Right hindlimb (tissue), 1 donor: ENCODE measurements at places on chromosomes 3 and 15.

DNA sequence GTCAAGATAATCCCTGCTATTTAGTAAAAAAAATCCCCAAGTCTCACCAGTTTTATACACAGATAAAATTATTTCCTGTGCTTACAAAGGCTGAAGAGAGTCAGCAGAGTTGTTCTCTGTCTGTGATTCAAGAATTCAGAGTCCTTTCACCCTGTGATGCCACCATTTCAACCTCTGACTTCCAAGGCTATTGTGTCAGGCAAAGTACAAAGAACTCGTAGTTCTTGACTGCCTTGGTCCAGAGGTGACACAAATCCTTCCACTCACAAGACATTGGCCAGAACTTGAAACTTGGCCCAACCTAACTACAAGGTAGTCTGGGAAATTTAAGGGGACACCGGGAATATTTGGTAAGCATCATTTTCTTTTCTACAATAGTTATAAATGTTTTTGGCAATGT, 34.9 kb upstream of the CMC1 start:
- no peak for DNase-seq

- no peak for DNase-seq
These were observed 28.8 kb upstream of the TRIM59 start for GRCh38 chr3:160478338-160478737.

- DNase-seq: no peak
These were observed 268.1 kb upstream of the UBE2E2 start for GRCh38 chr3:22935040-22935439.

DNA sequence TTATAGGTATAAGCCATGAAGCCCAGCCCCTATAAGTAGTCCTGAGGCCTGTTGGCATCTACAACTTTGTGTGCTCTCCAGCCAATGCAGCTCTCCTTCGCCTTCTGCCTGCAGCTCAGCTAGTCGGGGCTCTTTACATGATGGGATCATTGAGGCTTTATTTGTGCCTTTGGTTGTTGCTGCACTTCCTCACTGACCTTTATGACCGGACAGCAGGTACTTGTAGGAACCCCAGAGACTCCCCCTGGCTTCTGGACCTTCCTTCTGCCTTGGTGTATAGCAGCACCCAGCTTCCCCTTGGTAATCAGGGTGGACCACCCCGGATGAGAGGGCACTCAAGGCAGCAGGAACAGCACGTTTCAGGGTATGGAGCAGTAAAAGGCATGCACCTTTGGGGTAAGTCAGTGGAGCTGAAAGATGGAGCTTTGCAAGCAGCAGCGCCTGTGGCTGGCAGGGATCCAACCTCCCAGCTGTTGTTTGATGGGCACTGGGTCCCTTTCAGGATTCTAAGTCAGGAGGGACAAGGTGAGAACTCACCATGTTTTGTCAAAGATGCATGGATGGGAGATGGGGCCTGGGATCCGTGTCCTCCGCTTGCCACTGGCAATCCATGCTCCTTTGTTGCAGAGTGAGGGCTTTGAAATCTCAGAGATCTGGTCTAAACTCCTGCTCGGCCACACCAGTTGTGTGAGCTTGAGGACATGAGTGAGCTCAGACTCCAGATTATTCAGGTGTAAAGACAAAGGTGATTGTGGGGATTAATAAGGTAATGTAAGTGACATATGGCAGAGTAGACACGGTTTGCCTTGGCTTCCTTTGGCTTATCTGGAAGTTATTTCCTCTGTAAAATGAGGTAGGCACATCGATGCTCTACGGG, 65.1 kb upstream of the KLF13 start:
- DNase-seq: peak; percentile 19

- no peak for DNase-seq
These were observed 100.4 kb downstream of the DGKG start for GRCh38 chr3:186261638-186262037.

DNA sequence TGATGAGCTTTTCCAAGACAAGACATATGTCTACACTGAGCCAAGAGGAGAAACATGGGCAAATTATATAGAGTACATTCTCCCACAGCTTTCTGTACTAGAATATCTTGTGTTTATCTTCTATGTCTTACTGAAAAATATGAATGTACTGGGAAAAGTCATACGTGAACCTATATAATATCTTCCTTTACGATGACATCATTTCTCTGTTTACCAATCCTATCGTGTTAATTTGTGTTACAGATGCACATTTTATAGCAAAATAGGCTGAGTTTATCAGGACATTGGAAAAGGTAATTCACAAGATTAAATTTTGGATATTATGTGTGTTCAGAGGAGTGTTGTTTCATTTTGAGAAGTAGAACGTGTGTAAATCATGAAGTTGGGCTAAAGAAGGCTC, 452.5 kb upstream of the THRB start:
- DNase-seq: no peak

GRCh38 chr3:34808287-34808686, 831.0 kb upstream of the ARPP21 start:
- no peak for DNase-seq

- no peak for DNase-seq
These were observed 1042.3 kb downstream of the OTOL1 start for GRCh38 chr3:162538906-162539305.

DNA sequence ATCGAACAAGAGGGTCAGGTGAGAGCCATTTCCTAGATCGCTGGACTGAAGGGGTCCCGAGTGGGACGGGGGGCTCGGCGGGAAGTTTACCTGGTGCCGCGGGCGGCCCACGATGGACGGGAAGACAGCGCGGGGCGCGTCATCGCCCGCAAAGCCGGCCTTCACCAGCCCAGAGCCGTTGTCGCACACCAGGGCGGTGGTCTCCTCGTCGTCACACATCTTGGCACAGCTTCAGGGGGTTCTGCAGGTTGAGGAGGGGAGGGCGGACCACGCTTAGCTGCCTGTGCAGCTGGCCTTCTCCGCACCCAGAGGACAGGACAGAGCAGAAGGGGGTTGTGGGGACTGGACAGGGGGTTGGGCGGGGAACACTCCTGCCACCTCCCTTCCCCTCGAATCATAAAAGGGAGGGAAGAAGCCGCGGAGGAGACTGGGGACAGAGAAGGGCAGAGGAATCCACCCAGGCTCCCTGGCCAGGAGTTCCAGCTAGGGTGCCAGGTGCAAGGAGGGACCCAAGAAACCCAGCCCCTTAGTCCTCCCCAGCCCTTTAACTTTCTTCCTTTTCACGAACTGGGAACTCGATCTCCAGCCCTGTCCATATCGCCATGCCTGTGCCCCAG, 651 bp downstream of the ACTC1 start:
- DNase-seq: no peak

- no peak for DNase-seq
These were observed 39.8 kb downstream of the CD47 start for GRCh38 chr3:108051005-108051404.

- peak; percentile 79 for DNase-seq
These were observed 3.3 kb downstream of the HES1 start for GRCh38 chr3:194139071-194139813.

DNA sequence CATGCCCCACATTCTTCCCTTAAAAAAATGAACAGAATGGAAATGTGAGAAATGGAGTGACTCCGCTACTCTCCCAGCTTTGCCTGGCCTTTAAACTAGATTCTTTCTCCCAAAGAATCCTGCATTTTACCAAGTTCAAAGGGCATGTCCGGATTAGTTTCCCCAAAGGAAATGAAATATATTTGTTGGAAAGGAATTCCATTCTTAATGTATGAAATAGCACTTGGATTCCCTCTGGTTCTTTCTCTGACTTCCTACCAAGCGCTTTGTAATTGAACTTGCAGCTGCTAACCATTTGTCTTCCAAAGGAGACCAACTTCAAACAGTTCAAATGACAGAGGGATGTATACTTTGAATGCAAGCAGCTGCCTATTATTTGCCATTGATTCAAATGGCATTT, 18.9 kb downstream of the MAP2K1 start:
- DNase-seq: no peak

GRCh38 chr3:55330756-55331155, 156.3 kb downstream of the WNT5A start:
- DNase-seq: no peak

DNA sequence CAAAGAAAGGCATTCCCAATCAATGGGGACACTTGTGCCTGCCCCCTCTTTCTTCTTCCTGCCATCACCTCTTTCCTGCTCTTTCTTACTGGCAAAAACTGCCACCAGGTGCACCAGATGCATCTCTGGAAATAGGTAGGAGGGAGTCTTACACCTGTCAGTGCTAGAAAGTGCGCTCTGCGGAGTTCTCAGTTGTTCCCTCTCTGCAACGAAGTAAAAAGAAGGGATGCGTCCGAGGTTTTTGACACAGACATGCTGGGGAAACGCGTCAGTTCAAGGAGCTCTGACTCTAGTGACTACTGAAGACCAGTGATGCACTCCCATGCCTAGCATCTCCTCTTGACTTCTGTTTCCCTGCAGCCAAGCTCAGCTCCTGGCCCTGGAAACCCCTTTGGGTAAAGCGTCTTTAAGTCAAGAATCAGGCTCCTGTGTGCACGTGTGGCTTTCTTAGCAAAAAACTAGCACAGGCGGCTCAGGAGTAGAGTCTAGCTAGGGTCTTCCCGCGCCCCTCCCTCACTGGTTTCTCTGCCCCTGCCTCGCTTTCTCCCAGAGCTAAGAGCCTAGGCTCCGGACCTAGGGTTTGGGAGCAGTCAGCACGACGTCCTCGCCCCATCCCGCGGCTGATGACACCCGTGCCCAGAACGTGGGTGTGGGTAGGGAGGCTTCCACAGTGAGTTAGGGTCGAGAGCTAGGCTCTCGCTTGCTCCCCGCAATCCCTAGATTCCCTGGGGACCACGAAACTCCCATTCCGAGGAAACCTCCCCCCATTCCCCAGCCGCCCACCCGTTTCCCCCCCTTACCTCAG, 564 bp upstream of the GRM7 start:
- no peak for DNase-seq

GRCh38 chr15:89112341-89112971, 24.2 kb downstream of the ABHD2 start:
- DNase-seq: no peak

DNA sequence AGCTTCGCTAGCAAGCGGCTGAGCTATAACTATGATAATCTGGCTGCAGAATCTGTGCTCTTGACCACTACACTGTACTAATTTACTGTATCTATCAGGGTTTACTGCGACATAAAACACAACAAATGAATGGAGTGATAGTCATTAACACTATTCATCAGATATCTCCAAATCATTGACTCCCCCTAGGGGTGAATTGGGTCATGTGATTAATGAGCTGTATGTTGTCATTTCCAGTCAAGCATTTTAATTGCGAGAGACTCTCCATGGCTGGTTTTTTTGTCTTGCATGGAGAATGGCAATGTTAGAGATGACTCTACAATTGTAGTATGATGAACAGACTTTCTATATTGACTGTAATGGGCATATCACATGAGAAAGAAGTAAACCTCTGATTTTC, 10.5 kb upstream of the TM4SF18 start:
- DNase-seq: no peak

DNA sequence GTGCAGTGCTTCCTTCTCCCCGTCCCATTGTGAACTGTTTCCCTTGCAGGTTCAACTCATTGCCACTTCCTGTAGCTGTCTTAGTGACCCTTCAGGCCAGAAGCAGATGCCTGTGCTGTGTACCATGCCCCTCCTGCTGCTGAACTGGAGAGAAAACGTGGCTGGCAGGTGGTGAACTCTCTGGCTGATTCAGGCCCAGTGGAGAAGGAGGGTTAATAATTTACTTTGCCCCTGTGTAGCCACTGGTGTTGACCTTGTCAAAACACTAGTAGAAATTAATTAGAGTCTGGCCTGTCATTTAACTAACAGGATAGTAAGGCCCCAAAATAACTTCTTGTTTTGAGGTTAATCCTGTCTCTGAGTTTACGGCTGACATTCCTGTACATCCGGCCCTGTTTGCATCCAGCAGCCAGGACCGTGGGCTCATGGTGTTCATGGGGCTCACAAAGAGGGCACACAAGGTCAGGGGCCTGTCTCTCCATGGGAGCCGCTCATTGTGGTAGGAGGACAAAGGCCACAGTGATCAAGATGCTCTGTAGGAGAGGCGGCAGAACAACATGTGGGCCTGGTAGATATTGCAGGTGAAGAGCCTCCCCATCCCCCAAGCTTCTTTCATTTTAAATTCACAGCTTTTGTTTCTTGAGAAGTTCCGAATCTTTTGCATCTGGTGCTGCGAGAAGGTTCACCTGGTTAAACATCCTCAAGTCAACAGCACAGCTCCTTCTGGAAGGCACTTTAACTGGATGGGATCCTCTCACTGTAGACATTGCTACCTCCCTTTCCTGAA, 101.6 kb downstream of the CGNL1 start:
- no peak for DNase-seq

DNA sequence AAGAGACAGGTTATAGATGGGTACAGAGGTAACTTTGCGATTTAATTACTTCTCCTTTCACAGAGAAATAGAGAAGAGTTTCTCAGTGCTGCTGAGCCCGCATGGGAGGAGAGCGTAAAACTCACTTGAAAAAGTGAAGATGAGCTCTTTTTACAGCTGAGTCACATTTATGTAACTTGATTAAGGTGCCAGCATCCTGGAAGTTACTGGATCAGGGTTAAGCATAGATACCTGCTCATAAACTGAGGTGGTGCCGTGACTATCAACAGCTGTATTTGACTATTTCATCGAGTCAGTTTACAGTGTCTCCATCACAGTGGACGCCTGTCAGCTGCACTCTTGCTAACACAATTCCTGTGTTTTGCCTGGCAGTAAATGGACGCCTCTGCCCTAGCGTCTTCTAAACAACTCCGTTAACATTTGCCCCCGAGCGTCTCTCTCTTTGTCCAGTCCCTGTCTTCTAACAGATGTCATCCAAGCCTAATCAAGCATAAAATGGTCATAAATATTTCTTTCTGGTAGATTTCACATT, 414.6 kb downstream of the FOXP1 start:
- DNase-seq: peak; percentile 36

GRCh38 chr3:89690646-89691045, 583.2 kb downstream of the EPHA3 start:
- DNase-seq: no peak

GRCh38 chr15:31440754-31441311, 114.2 kb downstream of the KLF13 start:
- DNase-seq: peak; percentile 59

DNA sequence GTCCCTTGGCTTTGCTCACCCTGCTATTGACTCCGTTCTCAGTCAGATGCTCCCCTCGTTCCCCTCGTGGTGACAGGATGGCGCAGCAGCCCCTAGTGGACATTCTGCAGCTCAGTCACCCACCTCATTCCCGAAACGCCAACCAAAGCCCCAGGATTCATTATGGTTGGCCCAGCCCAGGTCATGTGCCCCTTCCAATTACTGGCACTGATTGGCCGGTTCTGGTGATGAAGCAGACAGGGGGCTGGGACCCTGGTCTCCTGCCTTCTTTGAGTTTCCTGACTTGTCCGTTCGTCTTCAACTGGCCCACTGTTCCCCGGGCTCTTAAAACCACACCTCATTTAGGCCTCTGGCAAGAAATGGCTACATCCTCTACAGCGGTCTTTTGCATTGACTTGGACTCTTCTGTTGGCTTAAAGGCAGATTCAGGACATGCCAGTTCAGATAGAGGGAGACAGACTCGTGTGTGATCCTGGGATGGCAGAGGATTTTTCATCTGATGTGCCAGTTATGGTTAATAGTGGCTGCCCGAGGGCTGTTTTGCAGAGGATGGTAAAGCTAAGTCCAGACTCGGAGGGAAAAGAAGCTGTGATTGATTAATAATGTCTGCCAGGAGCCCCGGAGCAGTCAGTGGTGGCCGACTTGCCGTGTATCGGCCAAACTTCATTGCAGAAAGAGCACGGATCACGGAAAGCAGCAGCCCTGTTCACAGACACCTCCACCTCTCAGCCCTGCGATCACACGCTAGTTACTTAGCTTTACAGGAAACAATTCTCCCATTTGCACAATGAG, 37.8 kb downstream of the LSM3 start:
- peak; percentile 77 for DNase-seq
